SHP77 treated with DMSO at 0.1 percent for 48 hours (cell line): ENCODE measurements at places on chromosomes 5 and 9.

DNA sequence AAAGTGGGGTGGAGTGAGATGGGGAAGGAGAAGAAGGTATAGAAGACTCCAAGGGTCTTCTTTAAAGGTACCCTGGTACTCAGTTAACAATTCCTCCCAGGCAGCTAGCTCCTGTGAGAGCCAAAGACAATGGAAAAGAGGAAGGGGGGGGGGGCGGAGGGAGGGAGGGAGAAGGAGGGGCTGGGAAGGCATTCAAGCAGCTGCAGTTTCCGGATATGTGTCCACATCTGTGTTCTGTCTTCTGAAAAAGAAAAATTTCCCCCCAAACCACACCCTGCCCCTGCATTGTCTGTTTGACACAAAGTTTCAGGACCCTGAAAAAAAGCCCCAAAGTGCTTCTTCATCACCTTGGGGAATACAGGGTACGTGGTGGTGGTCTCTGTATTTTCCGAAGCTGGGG is 11.1 kb downstream of the SPRY4 start:
- DNase-seq: no peak

- no peak for DNase-seq
Observed at GRCh38 chr9:123246534-123246933, 21.9 kb downstream of the STRBP start.

DNA sequence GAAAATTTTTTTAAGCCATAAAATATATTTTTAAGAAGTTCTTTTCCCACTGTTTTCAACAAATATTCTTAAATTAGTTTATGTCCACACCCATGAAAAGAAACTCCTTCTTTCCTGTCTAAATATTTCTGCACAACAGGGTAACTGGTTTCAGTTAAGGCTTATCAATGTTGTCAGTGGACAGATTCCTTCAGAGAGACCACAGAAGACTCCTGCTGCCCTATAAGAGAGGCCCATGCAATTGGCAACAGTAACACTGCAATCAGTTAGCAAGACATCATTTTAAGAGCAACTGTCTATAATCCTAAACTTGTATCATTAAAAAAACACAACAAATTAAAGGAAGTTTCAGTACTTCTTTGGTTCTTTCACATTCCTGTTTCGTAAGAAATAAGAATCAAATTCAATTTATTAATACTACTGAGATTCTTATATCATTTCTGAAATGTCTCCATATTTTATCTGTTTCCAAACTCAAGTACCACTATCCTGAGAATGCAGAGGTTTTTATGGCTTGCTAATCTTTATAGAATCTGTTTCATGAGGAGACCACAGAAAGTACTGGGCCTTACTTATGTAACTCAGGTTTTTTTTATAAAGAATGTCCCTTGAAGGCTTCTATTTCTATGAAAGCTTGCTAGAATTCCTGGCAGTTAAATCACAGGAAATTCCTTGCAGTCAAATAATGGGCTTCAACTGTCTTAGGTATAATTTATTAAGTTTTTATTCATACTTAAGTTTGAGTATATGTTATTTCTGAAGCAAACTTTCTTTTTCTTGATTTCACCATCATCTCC is 240.2 kb downstream of the RFX3 start:
- no peak for DNase-seq

DNA sequence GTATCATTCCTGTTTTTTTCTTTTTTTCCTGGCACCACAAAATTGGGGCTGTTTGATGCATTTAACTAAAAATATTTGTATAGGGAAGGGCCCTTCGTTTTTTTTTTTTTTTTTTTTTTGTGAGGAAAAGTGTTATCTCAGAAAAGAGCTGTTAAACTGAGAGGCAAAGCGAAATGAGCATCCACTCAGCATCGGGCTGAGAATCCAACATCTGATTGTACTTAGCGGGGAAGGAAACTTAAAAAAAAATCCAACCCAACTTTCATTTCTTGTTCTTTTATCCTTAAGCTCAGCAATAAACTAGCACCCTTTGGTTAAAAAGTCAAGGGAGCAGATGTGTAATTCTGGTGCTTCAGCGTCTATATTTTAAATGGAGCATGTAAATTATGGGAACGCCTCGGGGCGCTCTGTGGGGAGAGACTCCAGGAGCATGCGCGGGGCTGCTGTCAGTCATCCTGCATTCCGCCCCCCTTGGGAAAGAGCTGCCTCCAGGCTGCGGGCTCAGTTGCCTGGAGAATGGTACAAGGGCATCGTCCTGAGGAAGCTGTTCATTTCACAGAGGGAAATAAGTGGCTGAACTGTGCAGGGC is 33.3 kb downstream of the DMRT2 start:
- no peak for DNase-seq

GRCh38 chr9:1979741-1980367 is 35.3 kb upstream of the SMARCA2 start:
- DNase-seq: no peak

GRCh38 chr5:9350301-9350797 is 195.5 kb downstream of the SEMA5A start:
- DNase-seq: no peak

- DNase-seq: no peak
Observed at GRCh38 chr5:12870872-12871539, 966.8 kb upstream of the CTNND2 start.

DNA sequence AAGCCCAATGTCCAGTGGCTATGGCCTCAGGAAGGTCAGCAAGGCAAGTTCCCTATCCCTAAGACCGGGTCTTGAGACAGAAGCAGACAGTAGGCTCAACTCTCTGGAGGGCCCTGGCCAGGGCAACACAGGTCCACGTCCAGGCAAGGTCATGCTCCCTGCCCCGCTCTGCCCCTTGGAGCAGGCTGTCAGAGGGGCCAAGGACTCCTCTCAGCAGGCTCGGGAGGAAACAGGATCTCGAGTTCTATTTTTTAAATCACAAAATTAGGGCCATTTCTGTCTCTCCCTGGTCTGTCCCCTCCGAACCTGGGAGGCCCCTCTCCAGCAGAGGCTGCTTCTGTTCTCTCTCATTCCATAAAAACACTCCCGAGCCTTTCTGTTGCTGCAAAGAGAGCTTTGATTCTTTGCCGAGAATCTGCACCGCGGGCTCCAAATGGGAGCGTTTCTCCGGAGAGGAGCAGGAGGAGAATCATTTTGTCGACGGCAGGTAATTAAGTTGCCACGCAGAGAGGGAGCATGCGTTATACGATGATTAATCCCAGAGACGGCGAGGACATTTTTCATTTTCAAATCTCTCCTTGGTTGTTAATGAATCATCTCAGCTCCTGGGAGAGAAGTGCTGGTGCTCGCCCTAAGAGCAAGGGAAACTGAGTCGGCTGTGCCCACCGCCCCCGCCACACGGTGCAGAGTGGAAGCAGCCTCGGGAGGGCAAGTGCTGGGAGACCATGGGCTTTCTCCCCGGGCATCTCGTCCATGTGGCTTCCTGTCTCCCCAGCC is 24.5 kb upstream of the FCN1 start:
- no peak for DNase-seq

DNA sequence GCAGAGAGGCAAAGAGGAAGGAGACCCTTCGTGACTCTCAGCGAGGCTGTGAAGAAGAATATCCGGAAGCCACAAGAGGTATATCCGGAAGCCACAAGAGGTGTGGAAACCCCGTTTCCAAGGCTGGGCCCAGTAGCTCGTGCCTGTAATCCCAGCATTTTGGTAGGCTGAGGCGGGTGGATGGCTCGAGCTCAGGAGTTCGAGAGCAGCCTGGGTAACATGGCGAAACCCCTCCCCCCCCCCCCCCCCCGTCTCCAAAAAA is 612 bp upstream of the BBLN start:
- DNase-seq: peak; percentile 67

- no peak for DNase-seq
Observed at GRCh38 chr5:124584991-124585715, 161.3 kb downstream of the ZNF608 start.

GRCh38 chr5:2148312-2149194 is 265.8 kb upstream of the IRX4 start:
- DNase-seq: no peak
